ENCODE measurements at places on chromosomes 2 and 18.
A peak's percentile ranks its signal among the peaks of the same experiment; 100 is the strongest.

DNA sequence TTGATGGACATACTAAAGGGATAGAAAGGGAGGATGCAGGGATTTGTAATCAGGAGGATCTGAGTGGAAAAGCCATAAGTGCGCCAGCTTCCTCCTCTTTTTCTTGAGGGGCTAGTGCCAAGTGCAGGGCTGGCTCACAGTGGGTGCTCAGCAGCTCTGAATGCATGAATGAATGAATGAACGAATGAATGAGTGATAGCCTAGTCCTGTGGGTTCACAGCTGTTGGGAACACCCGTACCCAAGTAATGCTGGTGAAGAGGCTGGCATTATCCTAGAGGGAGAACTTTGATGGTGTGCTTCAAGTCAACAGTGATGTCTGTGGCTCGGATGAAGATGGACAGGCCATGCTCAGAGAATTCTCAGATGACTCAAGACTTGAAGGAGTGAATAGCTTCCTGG lies 108.8 kb downstream of the KCTD1 start:
- DNase-seq = no peak

DNA sequence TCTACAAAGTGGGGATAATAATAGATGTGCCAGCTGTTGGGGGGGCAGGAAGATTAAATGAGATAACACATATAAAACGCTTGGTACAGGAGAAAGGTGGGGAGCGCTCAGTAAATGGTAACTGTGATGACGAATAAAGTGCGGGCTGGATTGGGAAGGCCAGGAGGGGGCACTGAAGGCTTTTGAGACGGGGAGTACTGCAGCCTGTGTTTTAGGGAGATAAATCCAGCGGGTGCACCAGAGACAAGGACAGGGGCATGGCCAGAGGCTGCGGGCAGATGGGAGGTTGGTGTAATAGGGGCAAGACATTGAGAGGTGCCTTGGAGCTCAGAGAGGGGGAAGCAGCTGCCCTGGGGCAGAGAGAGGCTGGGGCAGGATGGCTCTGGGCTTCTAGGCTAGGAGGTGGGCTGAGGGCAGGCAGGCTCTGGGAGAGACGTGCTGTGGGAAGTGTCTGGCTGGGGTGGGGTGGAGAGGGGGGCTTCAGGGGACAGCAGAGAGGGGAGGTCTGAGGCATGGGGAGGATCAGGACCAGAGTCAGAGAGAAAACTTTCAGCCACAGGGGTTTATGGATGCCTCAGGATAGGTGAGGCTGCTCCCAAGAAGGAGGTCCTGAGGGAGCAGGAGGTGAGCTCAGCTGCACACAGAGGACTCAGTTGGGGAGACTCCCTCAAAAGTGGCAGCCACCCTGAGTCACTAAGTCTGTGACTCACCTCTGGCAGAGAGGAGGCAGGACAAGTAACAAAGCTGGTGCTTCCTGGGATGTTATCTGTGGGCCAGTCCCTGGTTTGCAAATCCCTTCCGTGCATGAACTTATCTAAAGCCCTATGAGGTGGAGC lies 18.8 kb downstream of the TEX44 start:
- peak; percentile 62 for DNase-seq

GRCh38 chr2:227503433-227504406 lies 31.8 kb downstream of the AGFG1 start:
- peak; percentile 46 for DNase-seq

- no peak for DNase-seq
These were observed 247.9 kb upstream of the SYT4 start for GRCh38 chr18:43525169-43525568.

DNA sequence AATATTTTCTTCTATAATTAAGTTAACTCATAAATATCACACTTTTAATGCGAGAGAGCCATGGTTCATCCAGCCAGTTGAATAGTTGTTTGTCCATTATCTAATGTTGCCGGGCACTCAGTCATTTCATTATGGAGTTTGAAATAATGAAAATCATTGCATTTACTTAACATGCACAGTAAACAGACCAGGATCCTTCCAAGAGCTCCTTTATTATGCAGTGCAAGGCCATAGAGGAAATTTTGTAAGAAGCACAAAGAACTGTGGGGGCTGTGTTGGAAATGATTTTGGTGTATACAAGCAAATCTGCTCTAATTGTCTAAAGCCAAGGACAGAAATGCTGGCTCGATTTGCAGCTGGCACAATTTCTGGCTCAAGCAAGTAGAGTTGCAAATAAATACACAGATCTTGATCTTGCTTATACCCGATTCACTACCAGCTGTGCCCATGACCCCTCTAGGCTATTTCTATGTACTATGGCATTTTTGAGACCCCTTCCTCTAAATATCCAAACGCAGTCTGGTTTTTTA lies 400.3 kb upstream of the HNRNPA3 start:
- DNase-seq = no peak

DNA sequence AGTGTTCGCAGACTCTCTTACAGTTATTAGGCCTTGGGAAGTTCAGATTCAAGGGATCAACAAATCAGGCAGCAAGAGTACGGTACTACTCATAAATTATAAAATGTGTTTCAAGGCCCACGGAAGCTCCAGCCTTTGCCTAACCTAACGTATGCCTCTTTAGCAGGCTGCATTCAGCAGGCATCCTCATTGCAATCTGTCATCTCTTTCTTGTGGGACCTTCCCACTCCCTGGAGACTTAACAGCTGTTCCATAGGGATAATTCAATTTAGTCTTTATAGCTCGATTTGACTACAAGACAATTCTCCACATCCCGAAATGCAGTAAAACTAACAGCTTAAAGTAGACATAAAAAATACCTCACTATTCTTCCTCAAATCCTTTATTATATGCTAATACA lies 453.7 kb downstream of the CNTNAP5 start:
- no peak for DNase-seq

DNA sequence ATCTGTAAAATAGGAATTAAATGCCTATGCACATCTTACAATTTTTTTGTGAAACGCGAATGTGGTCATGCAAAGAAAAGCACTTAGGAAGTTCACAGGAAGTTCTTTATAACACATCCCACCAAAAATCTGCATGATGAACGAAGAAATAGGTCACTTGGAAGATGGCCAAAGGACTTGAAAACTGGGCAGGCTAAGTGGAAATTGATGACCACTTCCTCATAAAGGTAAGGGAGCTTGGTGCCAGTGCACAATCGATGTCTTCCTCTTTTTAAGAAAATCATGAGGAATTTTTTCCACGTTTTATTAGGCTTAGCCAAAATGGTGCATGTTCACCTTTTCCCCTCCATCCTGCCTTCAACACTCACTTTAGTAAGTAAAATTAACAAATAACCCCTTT lies 8.2 kb upstream of the NT5C1B start:
- DNase-seq = no peak

DNA sequence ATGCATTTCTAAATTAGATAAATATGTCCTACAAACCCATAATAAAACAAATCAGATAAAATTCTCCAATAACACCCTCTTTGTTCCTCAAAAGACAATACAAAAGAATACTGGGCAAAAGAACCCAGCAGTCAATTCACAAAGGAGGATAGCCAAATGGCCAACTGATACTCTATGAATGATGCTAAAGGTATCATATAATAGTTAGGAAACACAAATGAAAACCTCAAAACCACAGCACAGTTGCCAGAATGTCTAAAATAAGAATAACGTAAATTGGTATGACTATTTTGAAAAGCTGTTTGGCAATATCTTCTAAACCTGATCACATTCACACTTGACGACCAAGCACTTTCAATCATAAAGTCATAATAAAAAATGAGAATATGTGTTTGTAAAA lies 315.4 kb downstream of the CDH7 start:
- no peak for DNase-seq

GRCh38 chr18:79400091-79400590 lies 4.4 kb downstream of the NFATC1 start:
- DNase-seq = no peak

GRCh38 chr2:235170016-235170415 lies 218.2 kb downstream of the SH3BP4 start:
- DNase-seq = peak; percentile 59

DNA sequence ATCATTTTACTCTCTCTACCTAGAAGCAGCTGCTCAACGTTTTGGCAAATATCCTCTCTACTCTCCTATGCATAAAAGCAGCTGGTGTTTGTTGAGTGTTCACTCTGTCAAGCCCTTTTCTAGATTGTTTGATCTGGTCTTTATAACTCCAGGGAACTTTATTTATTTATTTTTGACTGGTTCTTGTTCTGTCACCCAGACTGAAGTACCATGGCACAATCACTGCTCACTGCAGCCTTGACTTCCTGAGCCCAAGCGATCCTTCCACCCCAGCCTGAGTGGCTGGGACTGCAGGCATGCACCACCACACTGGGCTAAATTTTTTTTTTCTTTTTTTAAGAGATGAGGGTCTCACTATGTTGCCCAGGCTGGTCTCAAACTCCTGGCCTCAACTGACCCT lies 12.7 kb downstream of the CATIP start:
- DNase-seq = no peak

GRCh38 chr2:110121052-110121334 lies 5.4 kb upstream of the MALL start:
- DNase-seq = no peak

DNA sequence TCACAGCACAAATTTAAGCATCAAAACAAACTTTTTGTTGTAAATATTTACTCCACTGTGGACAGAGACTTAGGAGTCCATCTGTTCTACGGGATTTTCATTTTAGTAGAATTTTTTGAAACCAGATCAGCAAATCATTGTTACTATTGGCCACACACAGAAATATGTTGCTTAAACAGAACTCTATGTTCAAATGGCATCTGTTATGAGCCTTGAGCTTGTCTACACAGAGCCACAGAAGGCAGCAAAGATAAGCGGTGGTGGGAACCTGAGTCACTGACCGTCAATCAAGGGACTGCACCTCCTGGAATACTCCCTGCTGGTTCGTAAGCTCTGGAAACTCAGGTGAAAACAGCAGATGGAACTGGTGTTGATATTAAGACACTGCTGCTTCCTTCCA lies 156.8 kb downstream of the TMEM200C start:
- no peak for DNase-seq

GRCh38 chr2:174664084-174664759 lies 66.6 kb upstream of the WIPF1 start:
- no peak for DNase-seq

GRCh38 chr2:28406276-28407096 lies 13.8 kb downstream of the FOSL2 start:
- DNase-seq = no peak

- peak; percentile 41 for DNase-seq
These were observed 289.0 kb upstream of the TFPI start for GRCh38 chr2:187842978-187843847.

GRCh38 chr2:118580651-118581050 lies 266.8 kb downstream of the EN1 start:
- DNase-seq = no peak

DNA sequence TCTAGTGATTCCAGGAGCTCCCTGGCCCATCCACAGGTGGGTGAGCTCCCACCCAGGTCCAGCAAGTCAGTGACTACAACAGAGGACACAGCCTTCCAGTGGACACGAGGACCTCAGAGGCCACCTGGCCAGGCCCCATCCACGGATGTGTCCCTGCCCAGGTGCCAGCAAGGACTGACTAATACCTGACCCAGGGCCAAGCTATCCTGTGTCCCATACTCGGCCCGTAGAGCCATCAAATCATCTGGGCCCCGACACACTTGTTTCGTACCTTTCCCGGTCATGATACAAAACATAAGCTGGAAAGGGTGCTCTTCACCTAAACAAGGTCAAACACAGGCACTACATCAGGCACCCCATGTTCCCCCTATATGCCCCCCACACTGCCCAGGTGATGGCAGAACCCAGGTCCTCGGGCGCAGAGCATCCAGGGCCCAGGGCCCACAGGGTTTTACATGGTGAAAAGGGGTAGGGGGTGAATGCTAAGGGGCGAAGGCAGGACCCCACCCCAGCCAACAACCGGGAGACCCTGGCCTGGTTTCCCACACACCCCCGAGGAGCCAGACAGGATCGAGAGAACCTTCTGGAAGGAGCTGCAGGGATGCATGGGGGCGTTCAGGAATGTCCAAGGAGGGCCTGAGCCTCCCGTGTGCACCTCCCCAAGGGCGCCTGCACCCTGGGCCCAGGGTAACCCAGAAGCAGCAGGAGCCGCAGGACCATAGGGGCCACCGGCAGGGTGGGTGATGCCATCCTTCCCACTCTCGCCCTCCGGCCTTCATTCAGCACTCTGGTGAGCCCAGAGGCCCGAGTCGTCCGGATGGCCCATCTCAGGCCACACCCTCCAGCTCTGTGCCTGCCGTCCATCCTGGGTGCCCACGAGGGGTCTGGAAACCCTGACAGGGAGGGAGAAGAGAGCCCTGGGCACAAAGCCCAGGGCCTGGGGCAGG lies 94.3 kb downstream of the HDAC4 start:
- DNase-seq = no peak

DNA sequence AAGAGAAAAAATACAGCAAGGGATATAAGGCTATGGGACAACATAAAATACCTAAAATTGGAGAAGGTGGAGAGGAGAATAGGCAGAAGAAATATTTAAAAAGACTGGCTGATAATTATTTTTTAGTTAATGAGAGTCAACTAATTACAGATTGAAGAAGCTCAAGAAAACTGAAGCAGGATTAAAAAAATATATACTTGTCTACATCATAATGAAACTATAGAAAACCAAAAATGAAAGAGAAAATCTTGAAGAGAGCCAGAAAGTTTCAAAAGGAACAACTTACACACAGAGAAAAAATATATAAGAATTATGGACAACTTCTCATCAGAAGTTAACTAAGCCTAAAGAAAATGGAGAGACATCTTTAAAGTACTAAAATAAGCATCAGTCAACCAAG lies 62.9 kb upstream of the APCDD1 start:
- no peak for DNase-seq

DNA sequence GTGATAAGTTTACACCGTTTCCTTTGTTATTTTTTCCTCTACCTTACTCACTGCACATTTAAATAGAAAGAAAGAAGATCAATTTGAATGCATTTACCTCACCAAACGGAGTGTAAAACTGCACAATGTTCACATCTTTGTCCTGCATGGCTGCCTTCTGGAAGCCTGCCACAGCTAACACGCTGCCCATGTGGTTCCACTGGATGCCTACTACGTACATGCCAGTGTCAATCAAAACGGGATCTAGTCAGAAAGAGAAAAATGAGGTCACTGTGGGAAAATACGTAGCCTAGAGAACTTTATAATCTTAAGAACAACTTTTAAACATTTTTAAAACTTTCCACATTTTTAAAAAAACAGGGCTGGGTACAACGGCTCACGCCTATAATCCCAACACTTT lies 16.4 kb downstream of the WDR35 start:
- no peak for DNase-seq

DNA sequence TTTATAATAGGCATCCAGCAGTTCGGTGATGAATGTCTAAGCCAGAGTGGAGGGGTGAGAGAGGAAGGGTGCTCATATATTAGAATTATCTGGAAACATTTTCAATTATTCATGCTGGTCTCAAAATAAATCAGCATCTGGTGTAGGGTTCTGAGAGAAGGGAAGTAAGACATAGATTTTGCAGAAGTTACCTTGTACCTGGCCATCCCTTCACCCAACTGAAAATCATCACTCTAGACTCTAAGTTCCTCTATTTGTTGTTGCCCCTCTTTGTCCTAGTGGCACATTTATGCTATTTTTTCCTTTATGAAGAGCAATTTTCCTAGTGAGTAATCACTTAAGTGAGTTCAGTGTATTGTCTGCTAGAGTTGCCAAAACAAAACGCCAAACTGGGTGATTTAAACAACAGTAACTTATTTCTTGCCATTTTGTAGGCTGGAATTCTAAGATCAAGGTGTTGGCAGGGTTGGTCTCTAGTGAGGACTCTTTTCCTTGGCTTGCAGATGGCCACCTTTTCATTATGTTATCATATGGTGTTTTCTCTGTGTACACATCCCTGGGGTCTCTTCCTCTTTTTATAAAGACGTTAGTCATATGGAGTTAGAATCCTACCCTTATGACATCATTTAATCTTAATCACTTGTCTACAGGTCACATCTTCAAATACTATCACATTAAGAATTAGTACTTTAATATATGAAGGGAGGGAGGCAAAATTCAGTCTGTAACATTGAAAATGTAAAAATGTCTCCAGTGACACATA lies 129.9 kb upstream of the KLHL14 start:
- no peak for DNase-seq

Data from GM04504 (cell line).